Activated CD8-positive, alpha-beta memory T cell treated with anti-CD3 and anti-CD28 coated beads for 36 hours (primary cell): ENCODE measurements at places on chromosomes 7 and 10. TPM values are rescaled to one million over a fixed set of nuclear protein-coding genes. Genes with fewer than 3 reads are reported as not detected.

PON3 gene
- not detected for total RNA-seq

MARCHF5 gene
- total RNA-seq, result 26.8 TPM

VSIR gene
- total RNA-seq, result 60.8 TPM

COL28A1 gene
- total RNA-seq, result not detected

FXYD4 gene
- total RNA-seq, result not detected

DCLRE1C gene
- 16.4 TPM for total RNA-seq

PON1 gene
- not detected for total RNA-seq

CTAGE8 gene
- total RNA-seq, result not detected

NOS3 gene
- 9.1 TPM for total RNA-seq

CRHR2 gene
- not detected for total RNA-seq

STEAP4 gene
- not detected for total RNA-seq

PRRT4 gene
- 0.27 TPM for total RNA-seq

CHN2 gene
- total RNA-seq, result 4.8 TPM

ADRB1 gene
- total RNA-seq, result 0.88 TPM

GRID2IP gene
- 0.50 TPM for total RNA-seq

JAKMIP3 gene
- total RNA-seq, result 0.29 TPM

ANKRD61 gene
- 0.15 TPM for total RNA-seq

MCM10 gene
- total RNA-seq, result 90.9 TPM

SPDYE2 gene
- not detected for total RNA-seq

CCZ1 gene
- total RNA-seq, result 88.6 TPM
